A172 (cell line): ENCODE measurements at places on chromosomes 1 and 21. TPM values are rescaled to one million over a fixed set of nuclear protein-coding genes. Genes with fewer than 3 reads are reported as not detected.

The LMOD1 gene
- total RNA-seq, result not detected in 2 replicates

The CHIA gene
- not detected in 2 replicates for total RNA-seq

The OR13G1 gene
- total RNA-seq, result not detected in 2 replicates

The RUNX1 gene
- total RNA-seq, result 38.2 and 48.1 TPM in 2 replicates

The CACNA1S gene
- total RNA-seq, result not detected in 2 replicates

The XCL1 gene
- total RNA-seq, result not detected in 2 replicates

The PGBD5 gene
- 2.2 and 2.5 TPM in 2 replicates for total RNA-seq

The CD1E gene
- not detected in 2 replicates for total RNA-seq

The A3GALT2 gene
- not detected in 2 replicates for total RNA-seq
